GF-D8 (cell line): ENCODE measurements at places on chromosomes 1 and 21.

DNA sequence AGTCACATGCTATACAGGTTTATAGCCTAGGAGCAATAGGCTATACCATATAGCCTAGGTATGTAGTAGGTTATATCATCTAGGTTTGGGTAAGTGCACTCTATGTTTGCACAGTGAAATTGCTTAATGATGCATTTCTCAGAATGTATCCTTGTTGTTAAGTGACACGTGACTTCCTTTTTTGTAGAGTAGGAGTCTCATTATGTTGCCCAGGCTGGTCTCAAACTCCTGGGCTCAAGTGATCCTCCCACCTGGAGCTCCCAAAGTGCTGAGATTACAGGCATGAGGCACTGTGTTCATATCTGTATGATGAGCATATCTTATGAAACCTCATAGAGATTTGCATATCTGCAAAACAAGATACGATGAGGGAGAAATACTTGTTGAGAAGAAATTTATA, 13.8 kb upstream of the ABCB10 start:
- DNase-seq: no peak

- DNase-seq: no peak
These were observed 74.5 kb downstream of the ITPKB start for GRCh38 chr1:226664413-226665101.

DNA sequence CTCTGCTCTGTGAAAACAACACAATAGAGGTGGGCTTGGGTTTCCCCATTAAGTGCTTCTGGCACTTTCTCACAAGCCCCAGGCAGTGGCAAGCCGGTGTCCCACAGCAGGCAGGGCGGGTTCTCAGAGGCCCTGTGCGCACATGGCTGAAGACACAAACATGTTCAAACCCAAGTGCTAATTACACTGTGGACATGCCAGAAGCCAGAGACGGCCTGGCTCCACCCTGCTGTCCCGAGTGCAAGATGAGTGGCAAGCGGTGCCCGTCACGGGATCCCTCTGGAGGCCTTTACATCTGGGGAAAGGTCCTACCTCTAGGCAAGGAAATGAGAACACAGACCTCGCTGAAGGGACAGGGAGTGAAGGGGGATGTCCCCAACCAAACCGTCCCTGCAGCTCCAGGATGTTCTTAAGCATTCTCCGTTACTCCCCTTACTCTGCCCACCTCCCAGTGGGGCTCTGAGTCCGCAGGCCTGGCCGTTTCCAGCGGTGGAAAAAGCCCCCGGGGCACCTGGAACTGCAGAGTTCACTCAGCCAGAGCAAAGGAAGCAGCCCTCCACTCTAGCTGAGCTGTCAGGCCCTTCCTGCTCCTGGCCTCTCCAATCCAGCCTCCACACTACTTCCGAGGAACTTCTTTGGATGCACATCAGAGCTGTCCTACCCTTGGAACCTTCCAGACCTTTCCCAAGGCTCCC, 57.4 kb downstream of the SLC66A1 start:
- DNase-seq: no peak

- no peak for DNase-seq
These were observed 181.8 kb downstream of the ZNF281 start for GRCh38 chr1:200228081-200228480.

GRCh38 chr1:197808880-197809279, 33.6 kb upstream of the DENND1B start:
- DNase-seq: no peak

DNA sequence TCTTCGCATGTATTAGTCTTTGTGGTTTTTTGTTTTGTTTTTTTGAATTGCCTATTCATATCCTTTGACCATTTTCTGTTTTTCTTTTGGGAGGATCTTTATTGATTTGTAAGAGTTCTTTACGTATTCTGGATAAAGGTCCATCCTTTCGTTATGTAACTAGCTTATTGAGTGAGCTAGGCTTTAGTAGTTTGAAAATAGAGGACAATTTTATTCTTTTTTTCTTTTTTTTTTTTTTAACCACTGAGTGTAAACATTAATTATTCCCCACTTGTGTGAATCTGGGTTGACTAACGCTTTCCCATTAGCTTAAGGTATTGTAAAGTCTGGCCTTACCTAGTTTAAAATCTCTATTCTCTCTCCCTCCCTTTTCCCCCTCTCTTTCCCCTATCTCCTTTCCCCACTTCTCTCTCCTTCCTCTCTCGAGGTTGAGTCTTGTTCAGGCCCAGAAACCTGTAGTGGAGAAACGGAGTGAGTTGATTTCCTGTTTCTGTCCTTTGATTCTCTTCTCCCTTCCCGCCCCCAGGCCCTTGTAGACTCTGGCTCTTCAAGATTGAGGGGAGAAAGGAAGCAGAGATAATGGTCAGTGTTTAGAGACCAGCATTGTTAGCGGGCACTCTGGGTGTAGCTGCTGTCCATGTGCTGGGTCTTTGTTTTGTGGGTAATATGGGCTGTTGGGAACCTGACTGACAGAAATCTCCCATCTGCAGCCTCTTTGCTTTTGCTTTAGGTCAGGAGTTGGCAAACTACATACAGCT, 1.5 kb downstream of the MORC3 start:
- DNase-seq: peak; percentile 54

GRCh38 chr1:97271916-97272788, 550.6 kb downstream of the PTBP2 start:
- no peak for DNase-seq

GRCh38 chr21:41957991-41958766, 4.4 kb upstream of the C2CD2 start:
- no peak for DNase-seq

GRCh38 chr1:89907727-89908212, 86.9 kb downstream of the LRRC8D start:
- no peak for DNase-seq

- DNase-seq: peak; percentile 94
These were observed 2.0 kb upstream of the RCSD1 start for GRCh38 chr1:167627865-167628641.

DNA sequence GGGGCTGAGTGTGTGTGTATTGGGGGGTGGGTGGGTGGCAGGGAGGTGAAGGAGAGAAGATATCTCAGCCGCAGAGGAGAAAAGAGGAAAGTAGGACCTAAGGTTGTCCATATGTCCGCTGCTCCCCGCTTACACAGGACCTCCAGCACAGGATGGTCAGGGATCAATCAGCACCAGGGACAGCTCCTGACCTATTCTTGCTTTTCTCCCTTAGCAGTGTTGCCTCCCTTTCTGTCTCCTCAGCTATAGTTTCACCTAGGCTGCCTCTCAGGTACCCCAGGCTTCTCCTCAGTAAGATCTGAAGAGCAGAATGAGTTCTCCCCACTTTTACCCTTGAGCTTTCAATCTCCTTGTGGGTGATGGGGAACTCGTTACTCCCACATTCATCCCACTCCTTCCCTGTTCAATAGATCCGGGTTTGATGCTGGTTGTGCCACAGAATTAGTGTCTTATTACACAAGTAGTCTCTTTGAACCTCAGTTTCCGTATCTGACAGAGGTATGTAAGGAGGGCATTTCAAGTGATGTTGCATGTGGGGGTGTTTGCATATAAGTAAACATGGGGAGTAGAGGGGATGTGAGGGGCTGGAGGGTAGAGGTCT, 1.4 kb upstream of the DPH2 start:
- DNase-seq: no peak

GRCh38 chr1:217622042-217622441, 8.8 kb downstream of the GPATCH2 start:
- no peak for DNase-seq

- DNase-seq: no peak
These were observed 85.2 kb upstream of the EXO1 start for GRCh38 chr1:241762713-241763339.

DNA sequence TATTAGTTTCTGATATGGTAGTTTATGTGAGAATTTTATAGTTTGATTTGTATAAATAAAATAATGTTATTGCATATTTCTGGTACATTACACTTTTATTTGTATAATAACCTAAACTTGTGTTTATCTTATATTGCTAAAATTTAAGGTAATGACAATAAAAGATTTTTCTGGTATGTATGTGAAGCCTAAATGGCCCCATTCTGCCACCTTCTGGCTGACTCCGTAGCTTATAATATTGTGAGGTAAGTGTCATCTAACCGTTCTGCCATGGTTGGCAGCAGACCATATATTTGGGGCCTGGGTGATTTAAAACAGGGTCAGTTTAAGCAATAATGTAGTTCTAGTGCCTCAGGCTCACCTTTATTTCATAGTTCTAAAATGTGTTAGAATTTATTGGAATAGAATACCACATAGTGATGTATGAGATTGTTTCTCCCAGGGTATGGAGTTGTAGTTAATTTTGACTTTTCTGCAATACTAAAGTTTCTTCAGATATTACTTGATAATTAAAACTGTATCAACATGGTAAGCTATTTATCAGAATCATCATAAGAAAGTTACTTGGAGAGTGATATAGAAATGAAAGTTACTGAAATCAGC, 21.2 kb upstream of the PRKACB start:
- no peak for DNase-seq

DNA sequence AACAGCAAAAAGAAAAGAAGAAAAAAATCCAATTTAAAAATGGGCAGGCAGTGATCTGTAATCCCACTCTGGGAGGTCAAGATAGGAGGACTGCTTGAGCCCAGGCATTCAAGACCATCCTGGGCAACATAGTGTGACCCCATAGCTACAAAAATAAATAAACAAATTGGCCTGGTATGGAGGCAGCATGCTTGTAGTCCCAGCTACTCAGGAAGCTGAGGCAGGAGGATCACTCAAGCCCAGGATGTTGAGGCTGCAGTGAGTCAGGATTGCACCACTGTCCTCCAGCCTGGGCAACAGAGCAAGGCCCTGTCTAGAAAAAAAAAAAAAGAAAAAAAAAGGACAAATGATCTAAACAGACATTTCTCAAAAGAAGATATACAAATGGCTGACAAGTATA, 99.6 kb downstream of the EIF4G3 start:
- DNase-seq: peak; percentile 9

- DNase-seq: no peak
These were observed 33.5 kb downstream of the TRIM11 start for GRCh38 chr1:228373004-228373680.

DNA sequence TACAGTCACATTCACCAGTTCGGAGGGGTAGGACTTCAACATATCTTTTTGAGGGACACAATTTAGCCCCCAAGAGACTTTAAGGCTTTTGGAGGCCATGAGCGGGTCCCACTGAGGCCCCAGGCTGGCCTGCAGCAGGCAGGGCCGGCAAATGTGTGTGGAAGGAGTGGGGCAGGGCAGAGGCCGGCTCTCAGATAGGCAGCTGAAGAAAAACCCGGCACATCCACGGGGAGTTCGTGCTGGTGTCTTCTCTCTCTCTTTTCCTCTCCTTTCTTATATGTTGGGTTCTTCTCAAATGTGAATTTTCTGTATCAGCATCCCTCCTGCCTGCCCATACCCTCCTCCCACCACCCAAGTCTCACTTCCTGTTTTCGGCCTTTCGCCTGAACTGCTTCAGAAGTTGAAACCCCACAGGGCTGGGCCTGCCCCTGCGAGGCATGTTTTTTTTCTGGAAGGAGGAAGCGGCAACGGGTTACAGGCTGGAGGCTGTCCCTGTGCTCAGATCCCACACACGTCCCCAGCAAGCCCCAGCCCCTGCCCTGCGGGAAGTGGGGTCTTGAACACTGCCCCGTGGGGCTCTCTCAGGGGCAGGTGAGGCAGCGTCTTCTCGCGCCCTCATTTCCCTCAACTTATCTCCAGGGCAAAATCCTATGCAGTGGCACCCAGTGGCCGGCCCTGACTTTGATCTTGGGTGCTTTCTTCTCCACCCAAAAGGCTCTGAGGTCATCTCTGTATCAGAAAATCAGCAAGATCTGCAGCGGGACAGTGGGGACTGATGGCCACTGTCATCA, 9.7 kb upstream of the UMODL1 start:
- DNase-seq: peak; percentile 53

- DNase-seq: no peak
These were observed 39.6 kb downstream of the UCHL5 start for GRCh38 chr1:193019442-193020026.

- DNase-seq: no peak
These were observed 9.1 kb upstream of the CREG1 start for GRCh38 chr1:167562702-167563101.

GRCh38 chr21:42381347-42381984, 14.4 kb downstream of the TMPRSS3 start:
- peak; percentile 52 for DNase-seq

- no peak for DNase-seq
These were observed 35.0 kb downstream of the MYSM1 start for GRCh38 chr1:58664881-58665280.

- no peak for DNase-seq
These were observed 25.1 kb downstream of the COL6A2 start for GRCh38 chr21:46122758-46123683.

DNA sequence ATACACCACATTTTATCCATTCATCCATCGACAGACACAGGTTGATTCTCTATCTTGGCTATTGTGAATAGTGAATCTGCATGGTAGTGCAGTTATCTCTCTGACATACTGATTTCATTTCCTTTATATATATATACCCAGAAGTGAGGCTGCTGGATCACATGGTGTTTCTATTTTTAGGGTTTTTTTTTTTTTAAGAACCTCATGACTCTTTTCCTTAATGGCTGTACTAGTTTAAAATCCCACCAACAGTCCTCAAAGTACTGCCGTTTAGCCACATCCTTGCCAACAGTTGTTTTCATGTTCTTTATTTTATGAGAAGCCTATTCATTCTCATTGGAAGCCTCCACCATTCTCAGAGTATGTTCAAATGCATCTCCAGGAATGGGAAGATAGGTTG, 258.7 kb upstream of the SNX7 start:
- DNase-seq: no peak

DNA sequence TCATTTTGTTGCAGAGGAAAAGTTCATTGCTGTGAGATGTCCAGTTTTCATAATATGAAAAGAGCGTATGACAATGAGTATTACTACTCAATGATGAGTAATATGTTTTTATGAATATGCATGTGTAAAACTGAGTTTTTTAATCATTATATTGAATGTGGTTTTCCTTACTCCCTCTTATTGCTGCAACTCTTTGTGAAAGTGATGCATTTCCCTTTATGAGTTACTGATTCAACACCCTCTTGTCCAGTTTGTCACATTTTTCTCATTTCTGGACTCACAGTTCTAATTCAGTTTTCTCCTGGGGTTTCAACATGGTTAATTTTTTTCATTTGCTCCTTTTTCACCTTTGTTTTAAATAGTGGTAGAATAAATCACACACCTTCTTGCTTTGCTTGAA, 35.2 kb upstream of the KCNJ15 start:
- no peak for DNase-seq

DNA sequence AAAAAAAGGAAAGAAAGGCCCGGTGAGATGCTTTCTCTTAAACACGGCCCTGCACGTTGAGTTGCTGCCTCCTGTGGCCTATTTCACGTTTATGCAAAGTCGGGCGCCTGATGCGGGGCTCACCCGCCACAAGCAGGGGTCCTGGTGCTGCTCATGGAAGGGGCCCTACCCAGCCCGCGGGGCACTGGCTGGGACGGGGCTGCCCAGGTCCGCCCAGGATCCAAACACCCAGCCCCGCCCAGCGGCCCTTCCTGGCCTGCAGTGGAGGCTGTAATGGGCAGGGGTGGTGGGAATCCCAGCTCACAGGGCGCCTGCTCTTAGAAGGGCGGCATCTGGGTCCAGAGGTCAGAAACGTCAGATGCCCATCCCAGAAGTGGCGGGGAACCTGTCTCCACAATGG, 1.6 kb downstream of the COL6A2 start:
- no peak for DNase-seq

GRCh38 chr1:186740324-186740723, 60.1 kb upstream of the PTGS2 start:
- no peak for DNase-seq
